ENCODE measurements at places on chromosomes 6 and 20.
A peak's percentile ranks its signal among the peaks of the same experiment; 100 is the strongest.

GRCh38 chr6:120805276-120805675, 529.0 kb downstream of the TBC1D32 start:
- DNase-seq, result no peak

GRCh38 chr20:44706301-44707017, 8.7 kb upstream of the CCN5 start:
- DNase-seq, result peak; percentile 73

- DNase-seq, result no peak
Measured at GRCh38 chr6:64249115-64249514, 613.5 kb downstream of the PHF3 start.

GRCh38 chr6:43517505-43518357, 842 bp downstream of the POLR1C start:
- DNase-seq, result no peak

GRCh38 chr6:100479179-100480035, 14.7 kb upstream of the SIM1 start:
- DNase-seq, result no peak

GRCh38 chr20:12617076-12617475, 391.7 kb upstream of the SPTLC3 start:
- DNase-seq, result no peak

DNA sequence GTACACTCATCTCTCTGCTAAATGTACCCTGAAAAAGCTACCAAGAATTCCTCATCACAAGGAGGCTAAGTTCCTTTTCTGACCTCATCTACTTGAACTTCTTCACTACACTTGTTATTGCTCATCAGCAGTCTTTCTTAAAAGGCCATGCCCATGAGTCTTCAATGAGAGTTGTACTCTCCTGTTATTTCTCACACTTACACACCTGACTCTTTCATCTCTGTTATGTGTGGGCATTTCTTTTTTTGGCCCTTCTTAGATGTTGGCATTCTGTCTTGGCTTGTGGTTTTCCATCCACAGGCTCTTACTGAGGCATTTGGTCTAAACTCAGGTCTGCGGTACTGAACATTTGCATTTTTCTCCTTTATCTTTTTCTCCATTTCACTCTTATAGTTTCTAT, 10.7 kb upstream of the SLC17A1 start:
- DNase-seq, result no peak

DNA sequence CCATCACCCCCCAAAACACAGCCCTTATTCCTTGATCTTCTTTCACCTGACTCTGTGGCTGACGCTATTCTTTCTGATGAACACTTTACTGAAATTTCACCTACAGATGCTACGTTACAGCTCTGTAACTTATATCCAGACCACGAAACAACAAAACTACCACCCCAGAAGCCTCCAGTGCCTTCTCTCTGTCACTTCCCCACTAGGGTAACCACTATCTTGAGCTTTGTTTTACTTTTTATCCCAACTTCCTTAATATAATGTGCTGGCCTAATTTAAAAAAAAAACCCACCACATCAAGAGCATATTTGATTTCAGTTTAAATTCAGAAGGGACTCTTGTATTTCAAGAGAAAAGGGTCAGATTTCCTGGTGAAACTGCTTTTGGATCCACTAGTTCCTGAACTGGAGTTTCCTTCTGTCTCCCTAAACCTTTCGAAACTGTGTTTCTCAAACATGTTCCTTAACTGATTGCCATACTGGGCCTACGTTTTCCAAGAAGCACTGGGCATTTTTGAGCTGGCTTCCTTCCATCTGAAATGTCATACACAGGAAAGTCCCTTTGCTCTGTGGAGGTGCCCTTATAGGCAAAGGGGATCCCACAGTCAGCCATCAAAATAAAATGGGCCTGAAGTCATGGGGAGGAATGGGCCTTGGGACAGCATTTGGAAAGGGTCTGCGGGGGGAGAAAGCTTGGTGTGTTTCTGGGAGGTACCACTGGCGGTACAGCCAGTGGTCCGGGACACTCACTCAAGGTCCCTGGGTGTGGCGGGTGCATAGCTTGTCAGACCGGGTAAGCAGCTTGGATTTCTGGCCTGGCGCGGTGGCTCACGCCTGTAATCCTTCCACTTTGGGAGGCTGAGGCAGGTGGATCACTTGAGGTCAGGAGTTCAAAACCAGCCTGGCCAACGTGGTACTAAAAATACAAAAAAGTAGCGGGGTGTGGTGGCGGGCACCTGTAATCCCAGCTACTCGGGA, 25.8 kb upstream of the RTF2 start:
- no peak for DNase-seq

DNA sequence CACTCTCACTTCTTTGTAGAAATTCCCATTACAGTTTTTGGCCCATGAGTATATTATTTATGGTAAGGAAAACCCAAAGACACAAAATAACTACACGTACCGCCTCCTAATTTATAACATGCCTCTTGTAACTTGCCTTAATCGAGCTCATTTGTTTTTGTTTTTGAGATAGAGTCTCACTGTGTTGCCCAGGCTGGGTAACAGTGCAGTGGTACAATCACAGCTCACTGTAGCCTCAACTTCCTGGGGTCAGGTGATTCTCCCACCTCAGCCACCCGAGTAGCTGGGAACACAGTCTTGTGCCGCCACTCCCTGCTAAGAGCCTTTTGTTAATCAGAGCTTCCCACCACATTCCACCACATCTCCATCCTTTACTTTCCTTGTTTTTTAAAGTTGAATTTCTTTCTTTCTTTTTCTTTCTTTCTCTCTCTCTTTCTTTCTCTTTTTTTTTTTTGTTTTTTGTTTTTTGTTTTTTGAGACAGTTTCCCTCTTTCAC, 15.5 kb downstream of the ASIP start:
- DNase-seq, result no peak

DNA sequence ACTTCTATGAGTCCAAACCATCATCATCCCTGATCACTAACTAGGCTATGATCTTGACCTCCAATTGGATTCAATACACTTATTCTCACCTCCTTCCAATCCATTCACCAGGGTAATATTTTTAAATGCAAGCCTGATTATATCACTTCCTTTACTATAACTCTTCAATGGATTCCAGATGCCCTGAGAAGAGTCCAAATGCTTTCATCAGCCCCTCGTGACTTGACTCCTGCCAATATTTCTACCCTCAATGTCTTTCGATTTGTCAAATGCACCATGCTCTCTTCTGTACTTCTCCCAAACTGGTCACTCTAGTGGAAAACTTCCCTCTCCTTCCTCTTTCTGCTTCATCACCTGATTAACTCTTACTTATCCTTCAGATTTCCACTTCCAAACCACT, 70.8 kb downstream of the CD164 start:
- no peak for DNase-seq

- no peak for DNase-seq
Measured at GRCh38 chr20:23386304-23387117, 24.5 kb downstream of the GZF1 start.

GRCh38 chr6:118650582-118651281, 659 bp downstream of the CEP85L start:
- DNase-seq, result peak; percentile 16

- no peak for DNase-seq
Measured at GRCh38 chr6:44661221-44662008, 273.9 kb downstream of the CDC5L start.

DNA sequence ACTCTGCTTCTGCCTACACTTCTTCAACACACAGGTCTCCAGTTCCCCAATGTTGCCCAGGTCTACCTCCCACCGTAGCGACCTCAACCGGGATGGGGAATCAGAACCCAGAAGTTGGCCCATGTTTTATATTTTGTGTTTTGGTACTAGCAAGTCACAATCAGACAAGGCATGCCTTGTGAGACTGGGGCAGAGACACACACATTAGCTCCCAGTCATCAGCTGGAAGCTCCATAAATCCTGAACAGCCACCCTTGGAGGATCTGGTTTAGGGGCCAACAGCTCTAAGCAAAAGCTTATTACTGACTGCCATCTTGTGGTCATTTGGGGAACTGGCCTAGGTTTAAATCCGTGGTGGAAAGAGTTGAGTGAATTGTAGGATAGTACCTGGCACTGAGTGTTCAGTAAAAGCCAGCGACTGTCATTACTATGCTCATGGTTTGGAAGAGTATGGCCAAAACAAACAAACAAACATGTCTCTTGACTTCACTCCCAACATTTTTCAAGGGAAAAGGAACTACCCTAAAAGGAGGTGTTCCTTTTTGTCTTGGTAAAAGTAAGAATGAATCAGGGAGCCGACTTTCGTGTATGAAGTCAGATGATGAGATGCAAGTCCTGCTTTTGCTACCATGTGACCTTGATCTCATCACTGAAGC, 40.5 kb downstream of the PIM1 start:
- peak; percentile 48 for DNase-seq
